NCI-H226 (cell line): ENCODE measurements at places on chromosomes 6 and 20.
A peak's percentile ranks its signal among the peaks of the same experiment; 100 is the strongest.

GRCh38 chr20:1280195-1281102 is 14.4 kb downstream of the SNPH start:
- no peak for DNase-seq

DNA sequence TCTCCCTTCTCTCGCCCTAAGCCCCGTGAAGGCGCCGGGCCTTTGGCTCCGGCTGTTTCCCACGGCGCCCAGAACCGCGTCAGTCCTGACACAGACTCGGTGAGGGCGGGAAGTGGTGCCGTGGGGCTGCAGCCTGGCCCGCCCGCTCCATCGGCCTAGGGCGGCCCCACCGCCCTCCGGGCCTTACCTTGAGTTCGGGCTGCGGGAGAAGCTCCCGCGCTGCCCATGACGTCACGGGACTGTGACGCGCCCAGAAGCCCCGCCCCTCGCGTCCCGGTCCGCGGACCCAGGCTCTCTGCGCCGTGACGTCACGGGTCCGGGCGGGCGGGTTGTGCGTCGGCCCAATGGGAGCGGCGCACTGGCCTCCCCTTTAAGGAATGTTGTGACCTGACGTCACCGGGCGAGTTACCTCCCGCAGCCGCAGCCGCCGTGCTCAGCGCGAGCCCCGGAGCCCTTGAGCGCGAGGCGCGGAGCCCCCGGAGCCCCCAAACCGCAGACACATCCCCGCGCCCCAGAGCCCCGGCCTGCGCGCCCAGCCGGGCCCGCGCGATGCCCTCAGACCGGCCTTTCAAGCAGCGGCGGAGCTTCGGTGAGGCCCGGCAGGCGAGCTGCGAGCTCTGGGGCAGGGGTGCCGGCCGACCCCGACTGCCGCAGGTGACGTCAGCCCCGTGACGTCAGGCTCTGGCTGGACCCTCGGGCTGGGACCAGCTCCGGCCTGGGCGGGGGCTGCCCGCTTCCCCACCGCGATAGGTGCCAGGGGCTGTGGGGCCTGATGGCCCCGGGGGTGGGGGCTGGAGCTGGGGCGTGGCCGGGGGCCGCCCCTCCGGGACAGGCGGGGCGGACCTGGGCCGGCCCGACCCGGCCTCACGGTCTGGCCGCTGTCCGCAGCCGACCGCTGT is at the start of gene MAP1LC3A:
Gene MAP1LC3A, plus strand, starts transcription at position 399 of the 899 bp plus-strand sequence. Its CDS starts 151 bp downstream, at position 550.
- DNase-seq, result peak; percentile 78

DNA sequence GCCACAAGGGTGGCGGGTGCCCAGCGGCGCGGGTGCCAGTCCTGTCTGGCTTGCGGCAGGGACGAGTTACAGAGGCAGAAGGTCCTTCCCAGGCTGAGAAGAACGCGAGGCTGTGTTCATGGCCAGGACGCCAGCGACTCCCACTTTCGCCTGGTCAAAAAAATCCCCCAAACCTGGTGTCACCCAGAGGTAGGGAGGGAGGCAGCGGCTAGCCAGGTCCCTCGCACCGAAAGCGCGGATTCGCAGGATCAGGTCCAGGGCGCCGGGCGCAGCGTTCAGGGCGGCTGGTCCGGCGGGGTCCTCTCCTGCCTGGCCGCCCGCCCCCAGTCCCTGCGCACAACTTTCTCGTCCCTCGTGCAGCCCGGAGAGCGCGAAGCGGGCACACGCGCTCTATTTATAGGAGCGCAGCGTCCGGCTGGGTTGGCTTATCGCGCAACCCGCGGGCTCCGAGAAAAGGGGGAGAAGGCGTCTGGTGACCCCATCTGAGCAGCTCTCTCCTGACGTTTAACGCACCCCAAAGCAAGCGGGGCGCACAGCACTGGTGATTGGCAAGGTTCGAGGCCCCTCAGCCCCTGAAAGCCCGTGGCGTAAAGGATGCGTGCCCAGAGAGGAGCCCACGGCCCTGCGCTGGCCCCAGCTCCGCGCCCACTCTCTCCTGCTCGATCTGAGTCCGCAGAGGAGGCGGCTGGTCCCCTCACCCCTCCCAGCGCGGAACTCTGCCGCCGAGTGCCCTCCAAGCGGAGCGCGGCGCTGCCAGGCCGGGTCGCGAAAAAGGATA is 519 bp downstream of the CBLN4 start:
- no peak for DNase-seq

DNA sequence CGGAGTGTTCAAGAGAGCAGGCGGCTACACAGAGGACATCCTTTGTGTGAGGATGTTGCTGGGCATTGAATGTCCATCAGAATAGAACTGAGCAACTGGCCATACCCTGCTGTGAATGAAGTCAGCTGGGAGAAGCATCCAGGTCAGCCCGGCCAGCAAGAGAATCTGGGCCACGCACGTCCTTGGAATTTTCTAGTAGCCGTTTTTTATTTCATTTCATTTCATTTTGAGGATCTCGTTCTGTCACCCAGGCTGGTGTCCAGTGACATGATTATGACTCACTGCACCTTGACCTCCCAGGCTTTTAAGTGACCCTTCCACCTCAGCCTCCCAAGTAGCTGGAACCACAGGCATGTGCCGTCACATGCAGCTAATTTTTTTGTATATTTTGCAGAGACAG is 97.9 kb downstream of the SSR1 start:
- no peak for DNase-seq

DNA sequence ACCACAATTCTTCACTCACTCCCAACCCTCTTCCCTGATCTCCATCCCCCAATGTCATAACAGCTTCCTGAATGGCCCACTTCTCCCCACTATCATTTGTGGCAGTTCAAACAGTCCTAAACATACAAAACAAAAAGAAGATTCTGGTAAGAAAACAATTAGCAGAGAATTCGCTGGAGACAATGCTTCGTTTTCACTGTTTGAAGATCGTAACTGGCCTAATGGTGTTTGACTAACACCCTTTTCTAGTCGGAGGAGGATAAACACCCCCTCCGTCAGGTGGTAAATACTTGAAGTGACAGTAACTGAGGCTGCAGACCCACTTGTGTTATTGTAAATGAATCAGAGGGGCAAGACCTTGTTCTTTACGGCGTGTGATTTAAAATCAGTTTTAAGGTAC is 3.8 kb downstream of the EYA2 start:
- DNase-seq, result no peak

- no peak for DNase-seq
Measured at GRCh38 chr6:136378888-136379287, 89.2 kb upstream of the BCLAF1 start.

DNA sequence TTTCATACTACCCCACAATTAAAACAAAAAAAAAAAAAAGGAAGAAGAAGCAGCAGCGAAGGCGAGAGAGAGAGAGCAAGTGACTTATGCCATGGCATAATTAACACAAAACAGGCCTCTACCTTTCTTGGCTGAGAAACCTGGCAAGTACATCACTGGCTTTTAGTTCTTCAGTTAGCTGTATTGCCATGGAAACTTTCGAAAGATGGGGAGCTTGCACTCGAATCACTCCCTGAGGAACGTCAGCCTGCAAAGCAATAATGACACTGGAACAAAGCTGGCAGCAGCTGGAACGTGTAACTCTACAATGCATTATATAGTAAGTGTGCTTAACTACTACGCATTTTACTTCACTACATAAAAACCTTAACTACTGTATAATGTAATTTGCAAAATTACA is 126.1 kb downstream of the ARHGAP18 start:
- DNase-seq, result no peak

- no peak for DNase-seq
Measured at GRCh38 chr20:11912013-11912658, 5.6 kb upstream of the BTBD3 start.

- DNase-seq, result no peak
Measured at GRCh38 chr6:26294302-26294701, 70.7 kb upstream of the BTN3A2 start.

- no peak for DNase-seq
Measured at GRCh38 chr20:50336661-50337060, 146.0 kb downstream of the CEBPB start.

DNA sequence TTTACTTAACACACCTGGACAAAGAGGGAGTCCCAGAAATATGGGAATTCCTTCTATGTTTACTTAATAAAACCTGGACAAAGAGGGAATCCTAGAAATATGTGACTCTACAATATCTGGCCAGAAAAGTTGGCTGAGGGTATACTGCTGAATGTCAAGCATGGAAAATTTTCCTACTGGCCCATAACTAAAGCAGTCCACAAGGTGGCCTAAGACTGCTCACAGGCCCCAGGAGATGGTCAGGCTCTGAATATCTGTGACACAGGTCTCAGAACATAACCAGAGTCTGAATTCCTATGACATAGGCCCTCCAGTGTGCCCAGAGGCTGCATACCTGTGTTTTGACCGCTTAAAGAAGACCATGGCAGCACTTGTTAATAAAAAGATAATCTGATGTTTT is 578.2 kb upstream of the NRSN1 start:
- DNase-seq, result no peak

- DNase-seq, result no peak
Measured at GRCh38 chr6:116449565-116449964, 11.6 kb upstream of the CALHM6 start.

GRCh38 chr20:47125508-47125757 is 230.8 kb downstream of the EYA2 start:
- no peak for DNase-seq

GRCh38 chr6:26053992-26054780 is 33.0 kb upstream of the HFE start:
- no peak for DNase-seq

DNA sequence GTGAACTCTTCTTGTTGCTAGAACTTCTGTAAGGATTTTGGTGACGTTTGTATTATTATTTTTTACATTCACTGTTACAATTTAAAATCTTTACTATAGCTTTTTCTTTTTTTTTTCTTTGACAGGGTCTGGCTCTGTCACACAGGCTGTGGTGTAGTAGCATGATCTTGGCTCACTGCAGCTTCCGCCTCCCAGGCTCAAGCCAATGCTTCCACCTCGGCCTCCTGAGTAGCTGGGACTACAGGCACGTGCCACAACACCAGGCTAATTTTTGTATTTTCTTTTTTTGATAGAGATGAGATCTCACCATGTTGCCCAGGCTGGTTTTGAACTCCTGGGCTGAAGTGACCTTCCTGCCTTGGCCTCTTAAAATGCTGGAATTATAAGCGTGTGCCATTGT is 21.2 kb downstream of the HECA start:
- DNase-seq, result no peak

DNA sequence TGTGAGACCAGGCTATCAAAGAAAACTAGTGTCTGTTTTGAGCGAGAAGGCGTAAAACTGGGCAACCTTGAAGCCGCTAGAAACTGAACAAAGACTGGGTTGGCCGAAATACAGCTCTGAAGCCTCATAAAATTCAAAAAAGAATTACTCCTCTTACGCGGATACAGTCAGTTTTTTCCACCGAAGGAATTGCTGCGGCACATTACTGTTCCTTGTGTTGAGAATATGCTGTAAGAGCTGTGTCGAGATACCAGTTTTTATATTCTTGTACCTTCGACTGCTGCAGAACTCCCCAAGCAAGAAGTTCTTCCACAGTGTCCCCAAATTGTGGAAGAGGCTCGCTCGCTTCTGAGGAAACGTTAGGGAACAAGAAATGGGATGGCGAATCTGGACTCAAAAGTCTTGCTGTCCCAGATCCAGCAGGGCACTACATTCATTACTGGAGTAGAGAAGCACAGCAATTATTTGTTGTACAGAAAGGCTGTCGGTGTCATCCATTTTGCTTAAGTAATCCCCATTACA is 523 bp upstream of the COX7A2 start:
- no peak for DNase-seq

- no peak for DNase-seq
Measured at GRCh38 chr6:115908906-115909559, 151.7 kb downstream of the FRK start.

- DNase-seq, result no peak
Measured at GRCh38 chr6:163877877-163878639, 463.5 kb downstream of the QKI start.

- DNase-seq, result no peak
Measured at GRCh38 chr6:128131566-128131965, 230.7 kb upstream of the THEMIS start.

DNA sequence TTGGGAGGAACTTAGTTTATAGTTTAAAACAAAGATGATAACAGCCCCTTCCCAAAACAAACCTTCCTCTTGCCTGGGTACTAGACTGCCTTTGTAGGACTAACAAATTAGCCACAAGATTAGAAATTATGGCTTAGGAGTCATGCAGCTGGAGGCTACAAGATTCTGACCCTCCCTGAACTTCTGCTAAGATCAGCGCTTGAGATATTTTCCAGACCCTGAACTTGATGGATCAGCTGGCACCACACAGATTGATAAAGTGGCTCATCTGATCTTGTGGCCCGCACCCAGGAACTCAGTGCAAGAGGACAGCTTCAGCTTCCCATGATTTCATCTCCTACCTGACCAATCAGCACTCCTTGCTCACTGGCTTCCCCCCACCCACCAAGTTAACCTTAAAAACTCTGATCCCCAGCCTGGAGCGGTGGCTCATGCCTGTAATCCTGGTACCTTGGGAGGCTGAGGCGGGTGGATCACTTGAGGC is 5.9 kb upstream of the SERINC3 start:
- DNase-seq, result no peak

- peak; percentile 78 for DNase-seq
Measured at GRCh38 chr6:26571592-26572296, 25.0 kb upstream of the ABT1 start.

GRCh38 chr20:37726971-37727956 is 33.4 kb downstream of the CTNNBL1 start:
- peak; percentile 26 for DNase-seq

GRCh38 chr20:58480551-58481336 is 34.5 kb downstream of the APCDD1L start:
- no peak for DNase-seq

- DNase-seq, result no peak
Measured at GRCh38 chr6:47246551-47246950, 63.2 kb downstream of the TNFRSF21 start.

DNA sequence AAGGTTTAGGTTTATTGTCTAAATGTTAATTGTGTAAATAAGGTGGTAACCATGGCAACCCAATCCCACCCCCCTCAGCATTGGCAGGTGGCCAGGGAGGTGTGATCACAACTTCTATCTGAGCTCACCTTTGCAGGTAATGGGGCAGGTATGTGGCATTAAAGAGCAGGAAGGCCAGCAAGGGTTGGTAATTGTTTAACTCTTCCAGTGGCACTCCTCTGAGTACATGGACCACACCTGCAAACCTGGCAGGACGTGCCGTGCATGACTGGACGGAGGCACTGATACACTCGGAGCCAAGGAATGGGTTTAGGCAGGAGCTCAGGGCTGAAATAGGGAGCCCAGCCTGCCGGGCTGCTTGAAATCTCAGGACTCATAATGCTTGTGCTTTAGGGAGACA is 107.0 kb upstream of the BMP2 start:
- no peak for DNase-seq

GRCh38 chr20:15919118-15919517 is 654.1 kb downstream of the KIF16B start:
- no peak for DNase-seq

DNA sequence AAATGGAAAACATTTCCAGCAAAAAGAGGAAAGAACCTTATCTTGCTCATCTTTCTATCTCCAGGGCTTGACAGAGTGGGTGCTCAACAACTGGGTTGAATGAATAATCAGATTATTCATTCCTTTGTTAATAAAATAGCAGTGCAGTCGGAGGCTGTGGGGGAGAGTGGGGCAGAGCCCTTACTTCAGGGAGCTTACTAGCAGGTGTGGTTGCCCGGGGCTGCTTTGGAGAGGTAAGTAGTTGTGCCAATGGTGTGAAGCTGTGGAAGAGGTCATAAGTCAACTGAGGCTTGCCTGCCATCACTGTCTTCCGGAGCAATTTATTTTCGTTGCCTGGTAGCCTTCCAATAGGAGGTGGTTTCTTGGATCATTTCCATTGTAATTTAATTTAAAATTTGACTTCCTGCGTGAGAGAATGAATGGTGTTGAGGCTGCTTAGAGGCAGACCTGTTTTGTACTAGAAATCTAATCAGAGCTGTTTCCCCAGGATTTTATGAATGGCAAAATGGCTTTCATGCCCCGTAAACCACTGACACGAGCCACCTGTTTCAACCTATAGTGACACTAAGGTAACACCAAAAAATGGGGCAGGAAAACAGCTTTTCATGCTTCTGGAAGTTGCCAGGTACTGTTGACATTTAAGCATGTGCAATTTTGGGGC is 51.4 kb downstream of the ZDHHC14 start:
- DNase-seq, result no peak
